ENCODE measurements at places on chromosomes 3 and 15. TPM values are rescaled to one million over a fixed set of nuclear protein-coding genes. Genes with fewer than 3 reads are reported as not detected.

Gene CYP1A2
- not detected for total RNA-seq

Gene FBLN2
- 1.8 TPM for total RNA-seq

Gene LDHAL6B
- not detected for total RNA-seq

Gene SPINT1
- 180 TPM for total RNA-seq

Gene ATP13A4
- total RNA-seq = 0.22 TPM

Gene ATP13A5
- total RNA-seq = not detected

- no peak for DNase-seq
- no peaks in the 10 kb centered on the region for H3K36me3 ChIP-seq
- peaks cover 6% of the 10 kb centered on the region for H3K27me3 ChIP-seq
- no peak overlapping the region for H3K4me3 ChIP-seq
- H3K4me1 ChIP-seq = peaks cover 12% of the 10 kb centered on the region
These were observed 914 bp upstream of the PTH1R start for GRCh38 chr3:46876313-46877300.

- no peak overlapping the region for H3K4me3 ChIP-seq
- no peak for DNase-seq
- no peak overlapping the region for H3K27ac ChIP-seq
- H3K27me3 ChIP-seq = peaks cover 93% of the 10 kb centered on the region
- no peaks in the 10 kb centered on the region for H3K36me3 ChIP-seq
These were observed 27.3 kb downstream of the SV2B start for GRCh38 chr15:91127236-91127955.

GRCh38 chr3:6421666-6422445, 439.1 kb upstream of the GRM7 start:
- no peak for DNase-seq
- H3K4me1 ChIP-seq = no peaks in the 10 kb centered on the region
- H3K27ac ChIP-seq = no peak overlapping the region
- H3K4me3 ChIP-seq = no peak overlapping the region
- no peaks in the 10 kb centered on the region for H3K36me3 ChIP-seq

GRCh38 chr3:25040748-25041147, 387.3 kb upstream of the RARB start:
- H3K27me3 ChIP-seq = no peaks in the 10 kb centered on the region
- no peak for DNase-seq
- no peaks in the 10 kb centered on the region for H3K4me1 ChIP-seq
- no peaks in the 10 kb centered on the region for H3K36me3 ChIP-seq

- H3K4me3 ChIP-seq = no peak overlapping the region
- H3K36me3 ChIP-seq = no peaks in the 10 kb centered on the region
- no peak for DNase-seq
- no peaks in the 10 kb centered on the region for H3K27me3 ChIP-seq
These were observed 49.0 kb downstream of the LMCD1 start for GRCh38 chr3:8550611-8551010.

DNA sequence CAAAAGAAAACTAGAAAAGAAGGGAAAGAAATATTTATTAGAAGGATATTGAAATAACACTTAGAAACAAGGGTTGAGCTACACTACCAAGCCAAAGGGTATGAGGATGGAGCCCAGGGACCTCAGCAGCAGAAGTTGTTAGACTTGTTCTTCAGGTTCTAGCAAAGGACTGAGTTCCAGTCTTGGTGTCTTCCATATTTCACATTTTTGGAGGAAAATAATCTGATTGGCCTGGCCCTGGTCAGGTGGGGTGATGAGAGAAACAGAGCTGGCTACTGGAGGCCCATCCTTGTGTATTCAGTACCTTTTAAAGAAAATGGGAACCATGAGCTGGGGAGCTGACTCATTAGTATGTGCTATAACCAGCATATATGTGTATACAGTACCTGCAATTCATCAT, 28.2 kb downstream of the PPP4R2 start:
- peak; percentile 25 for DNase-seq
- peak overlapping the region; percentile 29 for H3K27ac ChIP-seq
- H3K36me3 ChIP-seq = no peaks in the 10 kb centered on the region
- no peak overlapping the region for H3K4me3 ChIP-seq
- H3K27me3 ChIP-seq = no peaks in the 10 kb centered on the region

- no peak for DNase-seq
- no peaks in the 10 kb centered on the region for H3K27me3 ChIP-seq
- no peaks in the 10 kb centered on the region for H3K4me1 ChIP-seq
- no peak overlapping the region for H3K4me3 ChIP-seq
- H3K27ac ChIP-seq = no peak overlapping the region
- H3K36me3 ChIP-seq = no peaks in the 10 kb centered on the region
These were observed 79.7 kb upstream of the CDIN1 start for GRCh38 chr15:36499412-36500389.

GRCh38 chr15:86055688-86056087, 24.0 kb upstream of the AGBL1 start:
- H3K27me3 ChIP-seq = peaks cover 19% of the 10 kb centered on the region
- no peaks in the 10 kb centered on the region for H3K36me3 ChIP-seq
- H3K4me1 ChIP-seq = no peaks in the 10 kb centered on the region
- H3K27ac ChIP-seq = no peak overlapping the region
- no peak for DNase-seq
- H3K4me3 ChIP-seq = no peak overlapping the region

GRCh38 chr15:73944161-73945129, 18.2 kb downstream of the LOXL1 start:
- H3K4me3 ChIP-seq = no peak overlapping the region
- H3K36me3 ChIP-seq = peaks cover 52% of the 10 kb centered on the region
- peaks cover 51% of the 10 kb centered on the region for H3K4me1 ChIP-seq
- no peaks in the 10 kb centered on the region for H3K27me3 ChIP-seq

- DNase-seq = no peak
- no peaks in the 10 kb centered on the region for H3K4me1 ChIP-seq
- no peak overlapping the region for H3K27ac ChIP-seq
- 0 out of 2 replicates have a peak, but pooled peaks cover 9% of the 10 kb centered on the region for H3K27me3 ChIP-seq
These were observed 138.8 kb downstream of the CACNA2D3 start for GRCh38 chr3:54261141-54261540.

DNA sequence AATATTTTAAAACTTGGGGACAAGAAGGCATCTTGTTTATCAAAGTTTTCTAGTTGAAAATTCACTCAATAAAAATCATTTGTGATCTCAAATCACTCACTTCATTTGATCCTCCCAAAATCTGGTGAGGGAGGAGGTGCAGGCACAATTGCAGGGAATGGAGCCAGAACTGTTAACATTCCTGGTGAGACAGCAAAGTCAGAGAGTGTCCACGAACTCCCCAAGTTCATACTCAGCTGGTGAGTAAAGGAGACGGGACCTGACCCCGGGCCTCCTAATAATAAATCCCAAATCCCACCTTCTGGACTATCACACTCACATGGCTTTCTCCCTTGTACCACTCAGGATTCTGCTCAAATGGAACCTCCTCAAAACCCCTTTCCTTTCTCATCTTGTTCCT, 252.3 kb upstream of the LRTM1 start:
- no peak for DNase-seq
- no peaks in the 10 kb centered on the region for H3K36me3 ChIP-seq
- H3K4me3 ChIP-seq = no peak overlapping the region
- no peaks in the 10 kb centered on the region for H3K4me1 ChIP-seq
- no peak overlapping the region for H3K27ac ChIP-seq

DNA sequence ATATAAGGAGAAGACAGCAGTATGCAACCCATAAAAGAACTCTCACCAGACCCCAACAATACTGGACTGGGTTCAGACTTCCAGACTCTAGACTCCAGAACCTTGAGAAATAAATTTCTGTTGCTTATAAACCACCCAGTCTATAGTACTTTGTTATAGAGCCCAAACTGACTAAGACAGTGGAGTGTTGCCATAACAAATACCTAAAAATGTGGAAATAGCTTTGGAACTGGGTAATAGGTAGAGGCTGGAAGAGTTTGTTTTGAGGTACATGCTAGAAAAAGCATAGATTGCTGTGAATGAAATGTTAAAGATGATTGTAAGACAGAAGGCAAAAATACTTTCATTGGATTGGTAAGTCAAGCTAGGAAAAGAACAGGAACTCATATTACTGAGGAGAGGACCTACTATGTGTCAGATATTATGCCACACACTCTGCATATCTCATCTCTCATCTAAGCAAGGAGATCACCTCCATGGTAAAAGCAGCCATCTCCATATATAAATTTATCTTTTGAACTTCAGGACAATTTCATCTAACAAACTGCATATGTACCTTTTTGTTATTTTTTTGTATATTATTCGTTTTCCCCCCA, 67.4 kb upstream of the FNDC3B start:
- DNase-seq = no peak
- no peak overlapping the region for H3K27ac ChIP-seq
- H3K27me3 ChIP-seq = no peaks in the 10 kb centered on the region
- H3K36me3 ChIP-seq = no peaks in the 10 kb centered on the region

DNA sequence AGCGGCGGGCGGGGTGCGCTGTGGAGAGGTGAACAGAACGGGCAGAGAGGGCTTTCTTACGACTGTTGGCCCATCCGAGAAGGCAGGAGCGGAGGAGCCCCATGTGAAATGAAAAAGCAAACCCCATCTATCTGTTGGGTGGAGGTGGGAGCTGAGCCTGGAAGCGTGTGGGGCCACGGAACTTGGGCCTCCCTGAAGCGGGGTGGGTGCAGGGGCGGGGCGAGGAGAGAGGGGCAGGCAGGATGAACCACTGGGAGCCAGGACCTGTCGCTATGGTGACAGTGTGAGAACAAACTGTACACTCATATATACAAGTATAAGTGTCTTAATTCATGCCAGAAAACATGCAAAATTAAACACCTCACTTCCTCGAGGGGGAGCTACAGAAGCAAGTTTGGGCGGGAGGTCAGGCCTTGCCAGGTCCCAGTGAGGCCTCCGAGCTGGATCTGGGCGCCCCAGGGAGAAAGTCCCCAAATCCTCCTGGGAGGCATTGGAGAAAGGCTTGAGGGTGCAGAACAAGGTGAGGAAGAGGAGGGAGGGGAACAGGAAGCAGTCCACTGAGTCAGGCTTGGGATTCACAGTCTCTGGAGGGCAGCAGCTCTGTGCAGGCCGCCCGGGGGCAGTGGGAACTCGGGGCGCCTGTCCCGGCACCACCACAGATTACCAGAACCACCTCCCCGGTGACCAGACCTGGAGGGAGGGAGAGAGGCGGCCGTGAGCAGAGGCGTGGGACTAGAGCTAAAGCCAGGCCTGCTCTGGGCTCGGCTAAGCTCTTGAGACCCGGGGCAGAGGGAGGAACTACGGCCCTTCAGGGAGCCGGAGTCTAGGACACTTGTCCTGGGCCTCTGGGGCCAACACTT, 34.8 kb downstream of the RBPMS2 start:
- H3K4me1 ChIP-seq = no peaks in the 10 kb centered on the region
- no peaks in the 10 kb centered on the region for H3K27me3 ChIP-seq
- H3K27ac ChIP-seq = no peak overlapping the region
- DNase-seq = peak; percentile 8

GRCh38 chr15:68990992-68991500, 23.4 kb upstream of the NOX5 start:
- no peaks in the 10 kb centered on the region for H3K36me3 ChIP-seq
- no peak overlapping the region for H3K4me3 ChIP-seq
- no peak overlapping the region for H3K27ac ChIP-seq
- no peaks in the 10 kb centered on the region for H3K27me3 ChIP-seq

- DNase-seq = peak; percentile 78
- peaks cover 62% of the 10 kb centered on the region for H3K4me1 ChIP-seq
- H3K4me3 ChIP-seq = peak overlapping the region; percentile 62
- H3K27me3 ChIP-seq = no peaks in the 10 kb centered on the region
- 0 out of 2 replicates have a peak, but pooled peaks cover 5% of the 10 kb centered on the region for H3K36me3 ChIP-seq
- peak overlapping the region; percentile 54 for H3K27ac ChIP-seq
These were observed 1.4 kb downstream of the LOXL1 start for GRCh38 chr15:73927476-73928240.

DNA sequence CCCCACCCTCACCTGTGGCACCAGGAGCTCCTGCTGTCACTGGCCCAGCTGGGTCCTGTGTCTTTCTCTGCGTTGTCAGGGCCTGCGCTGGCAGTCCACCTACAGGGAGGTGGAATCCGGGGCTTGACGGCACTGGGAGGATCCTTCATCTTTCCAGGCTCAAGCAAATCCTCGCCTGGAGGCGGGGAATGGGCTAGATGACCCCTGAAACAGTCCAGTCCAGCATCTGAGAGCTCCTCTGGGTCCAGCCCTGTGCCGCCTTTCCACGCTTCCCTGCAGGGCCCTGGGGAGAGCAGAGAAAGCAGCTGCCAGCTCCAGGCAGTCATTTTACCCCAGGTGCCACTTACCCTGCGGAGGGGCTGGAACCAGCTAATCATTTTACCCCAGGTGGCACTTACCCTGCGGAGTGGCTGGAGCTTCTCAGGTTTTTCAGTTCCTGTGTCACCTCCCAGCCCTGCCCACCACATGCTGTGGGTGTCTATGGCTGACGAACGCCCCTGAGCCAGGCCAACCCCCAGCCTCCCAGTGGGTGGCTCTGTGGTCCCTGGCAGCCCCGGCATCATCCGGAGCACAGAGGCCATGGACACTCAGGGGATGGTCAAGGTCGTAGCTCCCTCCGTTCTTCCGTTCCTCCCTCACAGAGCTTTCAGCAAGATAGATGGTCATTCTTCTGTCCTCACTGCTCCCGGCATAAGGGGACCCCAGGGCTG, 17.9 kb upstream of the ADIPOQ start:
- H3K27ac ChIP-seq = no peak overlapping the region
- H3K4me3 ChIP-seq = no peak overlapping the region
- H3K4me1 ChIP-seq = peaks cover 9% of the 10 kb centered on the region
- no peaks in the 10 kb centered on the region for H3K36me3 ChIP-seq
- peaks cover 17% of the 10 kb centered on the region for H3K27me3 ChIP-seq

DNA sequence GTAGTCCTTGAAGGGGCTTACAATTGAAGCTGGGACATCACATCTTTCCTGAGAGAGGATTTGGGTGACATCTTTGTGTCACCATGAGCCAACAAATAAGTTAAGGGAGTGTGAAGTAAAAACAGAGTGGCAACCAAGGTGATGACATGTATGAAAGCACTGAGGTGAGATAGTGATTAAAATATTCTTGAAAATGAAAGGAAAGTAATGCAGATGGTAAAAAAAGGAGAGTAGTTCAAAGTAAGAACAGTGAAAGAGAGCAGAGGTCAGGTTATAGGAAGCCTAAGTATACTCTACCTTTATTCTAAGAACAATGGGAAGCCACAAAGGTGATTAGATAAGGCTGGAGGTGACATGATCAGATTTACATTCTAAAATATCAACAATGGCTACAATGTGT, 486.1 kb downstream of the DIPK2A start:
- H3K4me3 ChIP-seq = no peak overlapping the region
- H3K27me3 ChIP-seq = no peaks in the 10 kb centered on the region
- H3K4me1 ChIP-seq = no peaks in the 10 kb centered on the region
- no peaks in the 10 kb centered on the region for H3K36me3 ChIP-seq

- peaks cover 20% of the 10 kb centered on the region for H3K36me3 ChIP-seq
- peaks cover 7% of the 10 kb centered on the region for H3K4me1 ChIP-seq
- DNase-seq = peak; percentile 63
- no peak overlapping the region for H3K4me3 ChIP-seq
- no peak overlapping the region for H3K27ac ChIP-seq
- H3K27me3 ChIP-seq = no peaks in the 10 kb centered on the region
These were observed 53.3 kb downstream of the AAGAB start for GRCh38 chr15:67201136-67201535.

GRCh38 chr15:72890043-72890442, 106.5 kb upstream of the ADPGK start:
- H3K27ac ChIP-seq = no peak overlapping the region
- peaks cover 50% of the 10 kb centered on the region for H3K27me3 ChIP-seq
- no peaks in the 10 kb centered on the region for H3K36me3 ChIP-seq
- DNase-seq = no peak
- no peak overlapping the region for H3K4me3 ChIP-seq
- no peaks in the 10 kb centered on the region for H3K4me1 ChIP-seq
